ENCODE measurements at places on chromosomes 1 and 21.

DNA sequence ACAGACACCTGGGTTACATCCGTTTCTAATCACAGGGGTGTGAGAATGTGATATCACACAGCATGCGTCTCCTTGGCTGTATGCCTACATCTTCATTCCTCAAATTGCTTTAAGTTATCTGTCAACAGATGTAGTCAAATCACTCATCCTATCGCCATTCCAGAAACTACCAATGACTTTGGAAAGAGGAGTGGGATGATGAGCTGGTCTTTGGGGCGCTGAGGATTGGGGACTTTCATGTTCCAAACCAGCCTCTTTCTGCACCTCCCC lies 104.8 kb downstream of the NAV1 start:
- no peak for DNase-seq

GRCh38 chr21:40569357-40569756 lies 277.6 kb downstream of the DSCAM start:
- no peak for DNase-seq

DNA sequence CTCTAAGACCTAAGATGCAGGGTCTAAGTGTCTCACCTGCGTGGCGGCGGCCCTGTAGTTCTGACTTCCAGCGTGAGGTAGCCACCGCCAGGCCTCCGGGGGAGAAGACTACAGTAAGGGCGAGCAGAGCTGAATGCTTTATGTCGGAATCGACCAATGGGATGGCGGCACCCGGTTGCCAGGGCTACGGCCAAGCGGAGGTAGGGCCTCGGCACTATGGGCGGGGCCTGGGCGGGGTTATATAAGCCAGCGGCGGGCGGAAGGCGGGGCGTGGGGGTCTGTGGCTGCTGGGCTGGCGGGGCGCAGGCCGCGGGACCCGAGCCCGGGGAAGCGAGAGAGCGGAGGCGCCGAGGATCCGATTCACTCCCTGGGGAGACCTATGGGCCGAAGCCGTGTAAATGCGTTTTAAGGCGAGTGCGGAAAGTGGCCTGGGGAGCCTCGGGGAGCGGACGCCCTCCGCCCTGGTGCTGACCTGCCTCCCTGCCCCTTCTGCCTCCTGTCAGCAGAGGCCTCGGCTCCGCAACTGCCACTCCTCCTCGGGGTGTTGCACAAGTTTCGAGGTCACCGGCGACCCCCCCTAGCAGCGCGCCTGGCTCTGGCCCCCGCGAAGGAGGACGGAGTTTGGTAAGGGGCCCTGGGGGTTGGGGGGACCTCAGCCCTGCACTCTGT lies at the start of gene AZIN2:
AZIN2 (plus strand) TSS at position 269 of the 669 bp plus-strand sequence. CDS start 1,097 bp downstream, outside the sequence.
- peak; percentile 99 for DNase-seq

DNA sequence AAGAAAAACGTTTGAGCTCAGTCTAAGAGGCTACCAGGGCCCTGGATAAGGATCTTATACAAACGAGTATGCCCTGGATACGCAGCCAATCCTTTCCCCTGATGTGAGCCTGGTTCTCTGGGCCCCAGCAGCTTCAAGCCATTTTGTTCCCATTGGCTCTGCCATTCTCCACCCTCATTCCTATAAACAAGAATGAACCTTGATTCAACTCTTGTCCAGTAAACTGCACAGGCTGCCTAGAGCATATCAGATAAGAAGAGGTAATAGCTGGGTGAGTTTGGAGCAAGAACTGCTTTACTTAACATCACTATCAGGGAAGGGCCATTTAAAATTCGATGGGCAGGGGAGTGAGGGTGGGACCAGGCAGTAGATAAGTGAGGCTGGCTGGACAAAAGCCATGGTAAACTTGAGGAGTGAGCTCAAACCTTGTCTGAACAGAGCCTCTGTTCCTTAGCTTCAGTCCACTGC lies 11.3 kb downstream of the BTG2 start:
- DNase-seq: no peak
